MM.1S (cell line): ENCODE measurements at places on chromosomes 5 and 9.

DNA sequence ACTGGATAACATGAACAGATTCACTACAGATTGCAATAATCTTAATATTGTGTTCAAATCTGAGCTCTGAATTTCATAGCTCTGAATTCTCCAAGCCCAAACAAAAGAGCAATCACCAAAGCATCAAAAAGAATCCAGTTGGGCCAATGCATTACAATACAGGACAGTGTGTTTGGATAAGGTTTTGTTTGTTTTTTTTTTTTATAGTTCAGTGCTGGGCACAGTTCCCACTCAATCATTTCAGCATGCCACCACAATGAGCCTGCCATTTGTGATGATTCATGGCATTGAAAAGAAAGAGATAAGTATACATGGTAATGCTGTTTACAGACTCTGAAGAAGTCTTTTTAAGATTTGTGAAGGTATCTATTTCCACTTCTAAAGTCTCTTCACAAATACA, 1.7 kb upstream of the HTR1A start:
- no peaks in the 10 kb centered on the region for H3K4me1 ChIP-seq
- H3K27ac ChIP-seq = no peak overlapping the region
- no peaks in the 10 kb centered on the region for H3K27me3 ChIP-seq
- H3K36me3 ChIP-seq = no peaks in the 10 kb centered on the region

- no peak for DNase-seq
- no peak overlapping the region for H3K4me3 ChIP-seq
- H3K27me3 ChIP-seq = peaks cover 10% of the 10 kb centered on the region
- H3K36me3 ChIP-seq = no peaks in the 10 kb centered on the region
- H3K4me1 ChIP-seq = 0 out of 2 replicates have a peak, but pooled peaks cover 5% of the 10 kb centered on the region
These were observed 456.9 kb downstream of the BNC2 start for GRCh38 chr9:16413509-16414016.

GRCh38 chr5:10674096-10674495, 86.9 kb downstream of the DAP start:
- H3K4me1 ChIP-seq = no peaks in the 10 kb centered on the region
- H3K36me3 ChIP-seq = no peaks in the 10 kb centered on the region
- DNase-seq = no peak
- no peak overlapping the region for H3K27ac ChIP-seq

GRCh38 chr5:91106842-91107511, 276.1 kb downstream of the ARRDC3 start:
- no peaks in the 10 kb centered on the region for H3K4me1 ChIP-seq
- H3K36me3 ChIP-seq = no peaks in the 10 kb centered on the region
- H3K27ac ChIP-seq = no peak overlapping the region
- no peak overlapping the region for H3K4me3 ChIP-seq

GRCh38 chr5:171622010-171622409, 163.6 kb upstream of the SMIM23 start:
- H3K27ac ChIP-seq = no peak overlapping the region
- H3K4me3 ChIP-seq = no peak overlapping the region
- H3K36me3 ChIP-seq = no peaks in the 10 kb centered on the region
- DNase-seq = no peak

DNA sequence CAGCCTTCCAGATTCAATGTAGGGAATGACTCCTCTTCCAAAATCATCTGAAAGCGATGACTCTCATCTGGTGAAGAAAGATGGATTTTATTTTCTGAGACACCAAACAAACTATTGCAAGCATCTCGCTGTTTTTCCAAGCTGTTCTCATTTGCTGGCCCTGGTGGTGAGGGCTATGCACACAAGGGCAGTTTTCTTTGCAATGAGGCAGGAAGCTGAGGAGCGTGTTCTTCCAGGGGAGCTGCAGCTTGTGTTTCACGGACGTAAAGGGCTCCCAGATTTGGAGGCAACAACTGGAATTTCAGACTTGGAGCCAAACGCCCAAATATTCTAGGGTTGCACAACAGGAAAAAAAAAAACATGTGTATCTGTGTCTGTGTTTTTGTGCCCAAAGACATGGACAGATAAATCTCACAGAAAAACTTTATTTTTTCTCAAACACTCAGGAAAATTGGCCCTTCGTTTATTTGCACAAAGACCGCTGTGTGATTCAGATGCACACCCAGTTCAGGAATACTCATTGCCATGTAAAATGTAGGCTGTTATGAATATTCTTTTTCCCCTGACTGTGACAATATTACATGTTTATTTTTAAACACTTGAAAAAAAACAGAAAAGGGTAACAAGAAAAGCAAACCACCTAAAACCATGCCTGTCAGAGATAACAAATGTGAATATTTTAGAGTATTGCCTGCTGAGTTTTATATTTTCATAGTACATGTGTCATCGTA, 151.3 kb downstream of the GAS1 start:
- H3K4me3 ChIP-seq = no peak overlapping the region
- H3K27ac ChIP-seq = no peak overlapping the region
- no peaks in the 10 kb centered on the region for H3K36me3 ChIP-seq
- no peaks in the 10 kb centered on the region for H3K4me1 ChIP-seq
- no peaks in the 10 kb centered on the region for H3K27me3 ChIP-seq
- no peak for DNase-seq

DNA sequence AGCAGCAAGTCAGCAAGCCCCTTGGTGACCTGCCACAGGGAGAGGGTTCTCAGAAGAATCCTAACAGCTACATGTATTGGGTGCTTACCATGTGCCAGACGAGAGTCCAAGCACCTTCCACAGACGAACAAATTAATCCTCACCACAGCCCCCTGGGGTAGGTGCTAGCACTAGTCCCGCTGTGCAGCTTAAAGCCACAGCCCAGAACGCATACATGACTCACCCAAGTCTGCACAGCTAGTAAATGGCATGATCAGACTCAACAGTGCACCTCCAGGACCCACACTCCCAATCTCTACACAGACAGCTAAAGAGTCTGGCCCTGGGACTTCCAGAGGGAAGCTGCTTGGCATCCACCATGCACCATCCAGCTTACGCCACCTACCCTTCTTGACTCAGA, 111.5 kb downstream of the PAX5 start:
- no peak overlapping the region for H3K27ac ChIP-seq
- H3K4me1 ChIP-seq = peaks cover 5% of the 10 kb centered on the region; the same call in 1 of the 2 replicates

DNA sequence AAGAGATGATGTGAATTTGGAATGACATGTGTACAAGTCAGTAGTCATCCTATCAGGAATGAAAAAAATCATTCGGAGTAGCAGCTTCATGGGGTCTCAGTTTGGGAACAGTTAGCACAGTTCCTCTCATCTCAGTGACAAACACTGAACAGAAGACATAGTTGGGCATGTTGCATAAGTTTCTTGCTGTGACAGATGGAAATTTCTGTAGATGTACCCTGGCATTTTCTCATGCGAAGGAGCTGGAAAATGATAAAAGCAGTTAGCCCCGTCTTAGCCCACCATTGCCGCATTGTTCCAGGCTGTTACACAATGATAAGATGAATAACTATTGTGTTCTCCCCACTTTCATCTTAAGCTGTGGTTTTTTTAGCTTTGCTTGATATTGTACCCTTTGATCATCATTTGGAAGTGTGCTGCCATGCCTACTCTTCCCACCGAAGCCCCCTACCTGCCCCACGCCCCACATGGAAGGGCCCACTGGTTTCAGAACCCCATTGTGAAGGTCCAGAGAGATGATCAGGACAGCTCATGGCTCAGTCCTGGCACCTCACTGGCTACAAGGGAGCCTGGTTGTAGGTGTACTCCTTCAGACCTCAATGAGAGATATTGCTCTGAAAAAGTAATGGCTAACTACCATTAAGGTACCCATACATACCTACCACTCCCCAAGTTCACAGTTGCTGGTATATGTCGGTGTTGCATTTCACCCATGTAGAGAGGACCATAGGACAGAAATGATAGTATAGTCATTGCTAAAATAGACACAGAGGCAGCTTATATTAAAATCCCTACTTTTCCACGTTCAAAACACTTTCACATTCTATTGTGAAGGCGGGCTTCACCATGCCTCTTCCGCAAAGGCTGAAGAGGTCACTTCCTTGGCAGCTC, 38.8 kb downstream of the SFXN1 start:
- H3K4me1 ChIP-seq = no peaks in the 10 kb centered on the region
- no peak overlapping the region for H3K4me3 ChIP-seq
- DNase-seq = no peak
- H3K27ac ChIP-seq = no peak overlapping the region
- H3K36me3 ChIP-seq = peaks cover 8% of the 10 kb centered on the region
- no peaks in the 10 kb centered on the region for H3K27me3 ChIP-seq

GRCh38 chr5:65801352-65801783, 79.4 kb downstream of the NLN start:
- no peak for DNase-seq
- no peaks in the 10 kb centered on the region for H3K36me3 ChIP-seq
- no peak overlapping the region for H3K4me3 ChIP-seq

DNA sequence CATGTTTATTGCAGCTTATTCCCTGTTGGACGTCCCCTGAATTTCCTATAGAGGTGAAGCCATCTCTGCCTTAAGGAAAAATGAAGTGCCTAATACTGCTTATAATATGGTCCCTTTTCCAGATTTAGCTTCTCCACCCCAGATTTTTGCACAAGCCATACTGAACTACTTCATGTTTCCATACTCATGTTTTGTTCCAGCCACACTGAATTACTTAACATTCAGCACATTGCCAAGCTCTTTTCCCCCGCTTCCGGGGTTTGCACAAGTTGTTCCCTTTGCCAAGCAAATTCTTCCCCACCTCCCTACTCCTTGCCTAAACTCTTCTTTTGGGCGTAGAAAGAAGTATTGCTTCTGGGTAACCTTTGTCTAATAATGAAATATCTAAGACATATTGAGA, 1.7 kb upstream of the CNTRL start:
- DNase-seq = no peak
- no peaks in the 10 kb centered on the region for H3K27me3 ChIP-seq
- H3K36me3 ChIP-seq = no peaks in the 10 kb centered on the region
- no peak overlapping the region for H3K4me3 ChIP-seq

DNA sequence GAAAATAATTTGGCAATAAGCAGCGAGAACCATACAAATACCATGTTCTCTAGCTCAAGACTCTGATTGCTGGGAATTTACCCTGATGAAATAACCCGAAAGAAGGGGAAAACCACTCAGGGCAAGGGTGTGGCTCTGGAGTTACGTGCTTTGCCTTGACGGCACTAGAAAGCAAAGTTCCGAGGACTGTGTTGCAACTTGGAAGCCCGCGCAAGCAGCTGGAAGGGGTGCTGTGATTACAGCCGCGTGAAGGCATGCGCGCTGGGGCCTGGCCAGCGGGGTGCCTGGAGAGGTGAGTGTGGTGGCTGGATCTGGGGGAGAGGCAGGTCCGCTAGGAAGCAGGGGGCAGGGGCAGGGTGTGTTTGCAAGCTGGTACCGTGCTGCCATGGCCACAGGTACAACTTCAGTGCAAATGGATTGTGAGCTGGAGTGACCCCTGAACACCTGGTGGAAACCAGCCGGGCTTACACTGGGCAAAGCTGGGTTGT, 52.6 kb upstream of the CNOT6 start:
- H3K27ac ChIP-seq = no peak overlapping the region
- no peak overlapping the region for H3K4me3 ChIP-seq
- H3K4me1 ChIP-seq = no peaks in the 10 kb centered on the region
- DNase-seq = no peak
- no peaks in the 10 kb centered on the region for H3K36me3 ChIP-seq

- no peaks in the 10 kb centered on the region for H3K27me3 ChIP-seq
- H3K4me3 ChIP-seq = no peak overlapping the region
- no peaks in the 10 kb centered on the region for H3K4me1 ChIP-seq
- H3K27ac ChIP-seq = no peak overlapping the region
These were observed 84.3 kb upstream of the OTULINL start for GRCh38 chr5:14497311-14497710.

GRCh38 chr5:168303393-168304025, 12.1 kb downstream of the WWC1 start:
- H3K4me3 ChIP-seq = no peak overlapping the region
- H3K36me3 ChIP-seq = no peaks in the 10 kb centered on the region
- no peak for DNase-seq
- H3K27me3 ChIP-seq = no peaks in the 10 kb centered on the region

DNA sequence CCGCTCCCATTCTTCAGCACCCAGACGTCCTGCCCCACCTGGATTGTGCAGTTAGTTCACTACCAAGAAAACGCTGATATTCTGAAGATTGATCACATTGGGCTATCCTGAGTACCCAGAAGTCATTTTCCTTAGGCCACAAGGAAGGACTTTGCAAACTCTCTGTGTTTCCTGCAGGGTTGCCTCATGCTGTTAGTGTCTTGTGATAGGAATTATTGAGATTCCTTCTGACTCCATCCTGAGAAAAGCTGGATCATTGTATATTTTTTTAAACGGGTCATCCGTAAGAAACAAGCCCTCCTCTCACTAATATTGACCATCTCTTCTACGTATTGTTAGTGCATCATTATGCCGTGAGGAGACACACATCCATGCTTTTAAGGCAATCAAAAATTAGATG, 96.0 kb upstream of the DAPK1 start:
- no peaks in the 10 kb centered on the region for H3K27me3 ChIP-seq
- H3K36me3 ChIP-seq = no peaks in the 10 kb centered on the region
- no peak overlapping the region for H3K4me3 ChIP-seq
- no peaks in the 10 kb centered on the region for H3K4me1 ChIP-seq
- no peak for DNase-seq

GRCh38 chr9:84953797-84954705, 284.5 kb downstream of the NTRK2 start:
- H3K27ac ChIP-seq = peak overlapping the region; percentile 13; the same call in 1 of the 2 replicates
- H3K4me1 ChIP-seq = peaks cover 18% of the 10 kb centered on the region
- 0 out of 2 replicates have a peak overlapping the region, but pooled peaks have one; percentile 12 for H3K4me3 ChIP-seq
- no peaks in the 10 kb centered on the region for H3K36me3 ChIP-seq

DNA sequence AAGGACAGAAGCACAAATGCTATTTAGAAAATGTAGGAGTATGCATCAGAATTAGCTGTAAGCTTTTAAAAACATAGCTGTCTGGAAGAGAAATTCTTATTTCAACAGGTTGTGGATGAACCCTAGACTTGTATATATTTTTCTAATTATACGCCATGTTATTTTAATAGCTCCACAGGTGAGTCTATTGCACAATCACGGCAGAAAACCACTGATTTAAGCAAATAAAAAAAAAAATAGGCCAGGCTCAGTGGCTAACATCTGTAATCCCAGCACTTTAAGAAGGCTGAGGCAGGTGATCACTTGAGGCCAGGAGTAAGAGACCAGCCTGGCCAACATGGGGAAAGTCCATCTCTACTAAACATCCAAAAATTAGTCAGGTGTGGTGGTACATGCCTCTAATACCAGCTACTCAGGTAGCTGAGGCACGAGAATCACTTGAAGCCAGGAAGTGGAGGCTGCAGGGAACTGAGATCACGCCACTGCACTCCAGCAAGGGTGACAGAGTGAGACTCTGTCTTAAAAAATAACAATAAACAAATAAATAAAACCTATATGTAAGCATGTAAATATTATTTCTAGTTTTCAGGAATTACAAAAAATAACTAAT, 11.7 kb downstream of the TRIM23 start:
- no peak overlapping the region for H3K4me3 ChIP-seq
- H3K27me3 ChIP-seq = no peaks in the 10 kb centered on the region
- H3K36me3 ChIP-seq = peaks cover 15% of the 10 kb centered on the region; the same call in 1 of the 2 replicates
- H3K4me1 ChIP-seq = no peaks in the 10 kb centered on the region

GRCh38 chr9:98401140-98402018, 145.9 kb upstream of the TBC1D2 start:
- no peak overlapping the region for H3K27ac ChIP-seq
- no peak overlapping the region for H3K4me3 ChIP-seq
- no peaks in the 10 kb centered on the region for H3K36me3 ChIP-seq
- no peaks in the 10 kb centered on the region for H3K27me3 ChIP-seq
- DNase-seq = no peak
